NCI-H1092 (cell line): ENCODE measurements at places on chromosomes 5 and 9.

GRCh38 chr5:14417276-14417730 lies 164.3 kb upstream of the OTULINL start:
- no peak for DNase-seq

DNA sequence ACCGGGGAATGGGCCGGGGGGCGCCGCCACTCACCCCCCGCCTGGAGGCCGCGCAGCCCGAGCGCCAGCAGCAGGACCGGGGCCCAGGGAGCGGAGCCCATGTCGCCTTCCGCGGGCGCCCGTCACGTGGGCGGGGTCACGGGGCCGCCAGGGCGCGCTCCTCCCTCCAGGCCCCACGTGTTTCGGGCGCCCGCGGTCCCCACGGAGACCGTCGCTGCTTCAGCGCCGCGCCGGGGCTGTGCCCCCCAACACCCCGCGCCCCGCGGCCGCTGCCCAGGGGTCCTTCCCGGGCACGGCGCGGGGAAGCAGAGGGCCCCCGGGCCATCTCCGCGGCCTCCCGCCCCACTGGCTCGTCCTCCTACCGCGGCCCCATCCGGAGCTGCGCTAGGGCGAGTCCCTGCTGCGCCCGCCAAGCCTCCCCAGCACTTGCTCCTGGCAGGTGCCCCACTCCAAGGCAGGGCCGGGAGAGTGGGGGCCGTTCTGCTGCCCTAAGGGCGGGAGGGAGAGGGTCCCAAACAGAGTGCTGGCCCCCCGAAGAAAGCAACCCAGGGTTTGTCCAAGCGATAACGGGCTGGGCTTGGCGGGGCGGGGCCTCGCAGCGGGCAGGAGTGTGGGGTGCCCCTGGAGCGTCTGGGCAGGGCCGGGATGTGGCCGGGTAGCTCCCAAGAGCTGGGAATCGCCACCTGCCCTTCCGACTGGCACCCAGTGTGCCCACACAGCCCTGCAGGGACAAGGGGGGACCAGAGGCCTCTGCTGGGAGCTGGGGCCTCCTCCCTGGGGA lies at the start of gene DPP7:
DPP7 (minus strand) TSS at position 121 of the 781 bp plus-strand sequence; CDS start at position 101, 20 bp downstream.
- no peak for DNase-seq

DNA sequence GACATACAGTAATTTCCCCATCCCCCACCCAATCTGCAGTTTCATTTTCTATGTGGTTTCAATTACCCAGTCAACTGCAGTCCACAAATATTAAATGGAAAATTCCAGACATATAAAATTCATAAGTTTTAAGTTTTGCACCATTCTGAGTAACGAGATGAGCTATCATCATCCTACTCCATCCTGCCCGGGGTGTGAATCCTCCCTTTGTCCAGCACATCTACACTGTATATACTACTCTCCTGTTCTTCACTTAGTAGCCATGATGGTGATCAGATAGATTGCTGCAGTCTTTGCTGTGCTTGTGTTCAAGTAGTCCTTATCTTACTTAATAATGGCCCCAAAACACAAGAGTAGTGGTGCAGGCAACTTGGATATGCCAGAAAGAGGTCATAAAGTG lies 11.3 kb downstream of the OXCT1 start:
- no peak for DNase-seq

GRCh38 chr9:89502038-89502601 lies 4.2 kb upstream of the SEMA4D start:
- no peak for DNase-seq

- DNase-seq = no peak
These were observed 567.2 kb downstream of the SLCO4C1 start for GRCh38 chr5:101728933-101729332.

- DNase-seq = no peak
These were observed 168.0 kb upstream of the SPRY4 start for GRCh38 chr5:142492781-142493281.

DNA sequence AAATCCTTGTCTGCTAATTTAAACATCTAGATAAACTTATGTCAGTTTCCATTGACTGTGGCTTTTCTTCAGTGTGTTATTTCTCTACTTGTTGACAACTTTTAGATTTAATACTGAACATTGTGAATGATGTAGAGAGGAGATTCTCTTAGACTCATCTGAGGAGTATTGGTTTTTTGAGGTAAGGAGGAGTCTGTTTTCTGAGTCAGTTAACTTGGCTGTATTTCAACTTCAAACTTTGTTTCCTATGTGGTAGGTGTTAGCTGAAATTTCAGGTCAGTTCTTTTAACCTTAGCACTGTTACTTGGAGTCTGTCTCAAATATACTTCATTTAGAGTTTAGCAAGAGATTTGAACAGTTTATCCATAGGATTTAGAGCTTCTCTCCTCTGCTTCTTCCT lies 67.9 kb downstream of the XRCC4 start:
- no peak for DNase-seq
